Adrenal gland (tissue), 19 donors: ENCODE measurements at places on chromosomes 2 and 18.
A peak's percentile ranks its signal among the peaks of the same experiment; 100 is the strongest.

GRCh38 chr2:180516232-180516631 lies 464.2 kb upstream of the UBE2E3 start:
- no peak overlapping the region for H3K4me3 ChIP-seq
- H3K4me1 ChIP-seq, result no peaks in the 10 kb centered on the region
- no peaks in the 10 kb centered on the region for H3K36me3 ChIP-seq
- no peak overlapping the region for H3K27ac ChIP-seq
- H3K27me3 ChIP-seq, result no peaks in the 10 kb centered on the region

DNA sequence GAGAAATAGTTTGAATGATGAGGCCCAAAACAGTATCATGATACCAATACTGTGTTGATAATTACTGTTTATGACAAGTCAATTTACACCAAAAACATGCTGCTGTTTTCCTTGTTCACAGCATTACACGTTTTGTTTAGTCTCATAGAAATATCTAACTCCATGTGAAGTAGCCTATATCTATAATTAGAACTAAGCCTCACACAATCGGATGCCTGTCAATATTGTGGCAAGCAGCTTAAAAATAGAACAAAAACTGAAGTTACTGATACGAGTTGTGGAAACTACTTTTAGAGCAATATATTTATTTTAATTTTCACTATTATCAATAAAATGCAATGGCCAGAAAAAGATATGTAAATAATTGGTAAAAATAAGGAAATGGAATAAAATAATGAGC lies 470.8 kb downstream of the ZEB2 start:
- no peak overlapping the region for H3K27ac ChIP-seq
- no peak for DNase-seq
- H3K4me1 ChIP-seq, result no peaks in the 10 kb centered on the region

GRCh38 chr18:25262920-25263319 lies 89.0 kb downstream of the ZNF521 start:
- DNase-seq, result no peak
- no peaks in the 10 kb centered on the region for H3K36me3 ChIP-seq
- peaks cover 6% of the 10 kb centered on the region for H3K4me1 ChIP-seq
- no peak overlapping the region for H3K4me3 ChIP-seq
- H3K27ac ChIP-seq, result no peak overlapping the region

GRCh38 chr2:14903709-14904374 lies 271.3 kb downstream of the LRATD1 start:
- DNase-seq, result no peak
- H3K36me3 ChIP-seq, result no peaks in the 10 kb centered on the region
- no peaks in the 10 kb centered on the region for H3K27me3 ChIP-seq
- H3K4me1 ChIP-seq, result no peaks in the 10 kb centered on the region
- no peak overlapping the region for H3K27ac ChIP-seq

GRCh38 chr18:30763902-30764350 lies 278.6 kb downstream of the DSC3 start:
- DNase-seq, result no peak
- H3K4me3 ChIP-seq, result no peak overlapping the region
- H3K4me1 ChIP-seq, result no peaks in the 10 kb centered on the region
- no peak overlapping the region for H3K27ac ChIP-seq
- no peaks in the 10 kb centered on the region for H3K36me3 ChIP-seq

DNA sequence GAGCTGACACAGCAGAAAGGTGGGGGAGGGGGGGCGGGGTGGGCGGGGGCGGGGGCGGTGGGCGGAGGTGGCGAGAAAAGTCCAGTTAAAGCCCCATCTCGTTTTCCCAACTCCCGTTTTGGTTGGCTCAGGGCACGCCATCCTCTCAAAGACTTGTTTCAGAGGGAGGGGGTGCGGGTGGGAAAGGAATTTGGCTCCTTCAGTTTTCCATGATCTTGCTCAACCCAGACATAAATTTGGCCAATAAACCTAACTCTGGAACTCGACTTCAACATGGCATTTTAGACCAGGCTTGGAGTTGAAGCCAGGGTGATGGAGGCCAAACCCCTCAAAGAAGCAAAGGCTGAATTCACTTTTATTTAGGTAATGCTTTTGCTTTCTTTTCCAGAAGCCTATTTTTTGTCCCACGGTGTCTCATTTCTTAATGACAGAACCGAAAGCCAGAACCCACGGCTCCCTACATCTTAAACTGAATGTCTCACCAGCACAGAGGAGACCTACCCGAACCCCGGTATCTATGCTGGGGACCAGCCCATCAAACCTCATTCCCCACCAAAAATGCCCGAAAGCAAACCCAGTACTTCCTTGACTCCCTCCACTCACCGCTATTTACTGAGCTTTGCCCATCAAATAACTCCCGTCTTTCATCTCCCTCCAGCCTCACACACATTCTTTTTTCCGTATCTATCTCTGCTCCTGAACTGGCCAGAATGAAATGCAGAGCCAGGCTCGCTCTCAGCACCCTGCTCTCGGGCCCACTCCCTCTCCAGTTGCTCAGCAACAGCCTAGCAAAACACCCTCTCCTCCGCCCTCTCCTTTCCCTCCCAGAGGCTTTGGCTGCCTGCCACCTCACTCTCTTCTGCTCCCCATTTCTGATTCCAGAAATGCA lies 4.3 kb downstream of the IGFBP5 start:
- H3K36me3 ChIP-seq, result peaks cover 7% of the 10 kb centered on the region
- H3K27ac ChIP-seq, result peak overlapping the region; percentile 37
- H3K4me3 ChIP-seq, result no peak overlapping the region
- peaks cover 24% of the 10 kb centered on the region for H3K4me1 ChIP-seq

DNA sequence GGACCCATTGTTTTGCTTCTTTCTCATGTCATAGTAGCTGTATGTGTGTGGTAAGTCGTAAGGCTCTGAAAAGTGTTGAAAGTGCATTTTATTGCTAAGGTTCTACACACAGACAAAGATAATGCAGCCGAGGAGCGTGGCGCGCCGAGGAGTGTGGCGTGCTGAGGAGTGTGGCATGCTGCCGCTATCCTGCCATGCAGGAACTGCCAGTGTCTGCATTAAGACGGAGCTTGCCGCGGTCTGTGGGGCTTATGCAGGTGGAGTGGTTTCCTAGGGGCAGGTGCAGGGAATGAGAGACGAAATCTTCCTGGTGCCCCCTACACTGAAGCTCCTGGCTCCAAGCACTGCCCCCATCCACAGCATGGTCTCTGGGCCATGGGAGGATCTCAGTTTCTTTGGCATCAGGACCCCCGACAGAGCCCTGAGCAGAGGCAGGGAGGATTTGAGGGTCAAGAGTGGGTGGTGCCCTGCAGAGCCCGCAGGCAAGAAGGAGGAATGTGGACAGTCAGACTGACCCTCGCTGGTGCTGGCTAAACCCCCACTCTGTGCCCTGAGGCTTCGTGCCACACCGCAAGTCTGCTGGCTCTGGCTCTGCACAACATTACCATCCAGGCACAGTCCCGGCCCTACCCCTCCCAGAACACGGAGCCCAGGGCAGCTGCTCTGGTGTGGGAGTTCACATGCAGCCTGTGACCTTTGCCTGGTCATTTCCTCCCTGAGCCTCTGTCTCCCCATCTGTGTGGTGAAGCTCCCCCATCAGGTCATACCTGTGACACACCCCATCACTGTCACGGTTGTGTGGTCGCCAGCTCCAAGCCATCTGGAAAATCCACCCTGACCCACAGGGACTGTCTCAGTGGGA lies 3.2 kb downstream of the SNED1 start:
- H3K4me1 ChIP-seq, result peaks cover 22% of the 10 kb centered on the region
- H3K27me3 ChIP-seq, result no peaks in the 10 kb centered on the region
- no peak overlapping the region for H3K4me3 ChIP-seq
- H3K27ac ChIP-seq, result no peak overlapping the region
